ENCODE measurements at places on chromosomes 4 and X.
A peak's percentile ranks its signal among the peaks of the same experiment; 100 is the strongest.

DNA sequence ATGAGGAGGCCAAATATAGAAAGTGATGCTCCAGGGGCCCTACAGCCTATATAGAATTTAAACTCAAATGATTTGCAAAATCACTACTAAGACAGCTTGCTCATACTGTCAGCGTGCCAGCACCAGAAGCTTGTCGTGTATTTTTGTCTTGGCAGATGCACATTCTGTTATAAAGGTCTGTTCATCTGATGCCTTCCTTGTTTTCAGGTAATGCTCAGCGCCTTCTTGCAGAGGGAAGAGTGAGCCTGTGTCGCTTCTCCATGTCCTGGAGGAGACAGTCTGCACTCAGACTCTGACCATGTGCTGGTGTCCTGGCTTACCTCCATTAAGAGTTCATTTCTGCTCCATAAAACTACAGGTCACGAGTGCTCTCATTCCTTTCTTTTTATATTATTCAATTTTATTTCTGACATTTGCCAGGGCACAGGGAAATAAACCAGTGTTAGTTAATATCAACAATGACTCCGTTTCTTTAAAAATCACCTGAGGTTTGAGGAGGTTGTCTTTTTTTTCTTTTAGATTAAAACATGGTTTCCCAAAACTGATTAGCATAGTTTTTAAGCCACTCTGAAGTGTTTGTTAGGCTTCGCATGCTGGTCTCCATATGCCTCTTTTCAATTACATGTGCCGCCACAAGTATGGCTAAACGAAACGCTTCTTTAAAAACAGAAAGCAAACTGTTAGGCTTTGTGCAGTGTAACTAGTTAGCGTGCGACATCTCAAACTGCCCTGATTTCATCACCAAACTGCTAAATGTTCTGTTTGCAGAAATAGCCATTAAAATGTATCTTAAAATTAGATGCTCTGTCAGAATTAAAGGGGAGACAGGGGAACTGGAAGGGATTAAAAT, 215.2 kb upstream of the GK2 start:
- no peak for DNase-seq

DNA sequence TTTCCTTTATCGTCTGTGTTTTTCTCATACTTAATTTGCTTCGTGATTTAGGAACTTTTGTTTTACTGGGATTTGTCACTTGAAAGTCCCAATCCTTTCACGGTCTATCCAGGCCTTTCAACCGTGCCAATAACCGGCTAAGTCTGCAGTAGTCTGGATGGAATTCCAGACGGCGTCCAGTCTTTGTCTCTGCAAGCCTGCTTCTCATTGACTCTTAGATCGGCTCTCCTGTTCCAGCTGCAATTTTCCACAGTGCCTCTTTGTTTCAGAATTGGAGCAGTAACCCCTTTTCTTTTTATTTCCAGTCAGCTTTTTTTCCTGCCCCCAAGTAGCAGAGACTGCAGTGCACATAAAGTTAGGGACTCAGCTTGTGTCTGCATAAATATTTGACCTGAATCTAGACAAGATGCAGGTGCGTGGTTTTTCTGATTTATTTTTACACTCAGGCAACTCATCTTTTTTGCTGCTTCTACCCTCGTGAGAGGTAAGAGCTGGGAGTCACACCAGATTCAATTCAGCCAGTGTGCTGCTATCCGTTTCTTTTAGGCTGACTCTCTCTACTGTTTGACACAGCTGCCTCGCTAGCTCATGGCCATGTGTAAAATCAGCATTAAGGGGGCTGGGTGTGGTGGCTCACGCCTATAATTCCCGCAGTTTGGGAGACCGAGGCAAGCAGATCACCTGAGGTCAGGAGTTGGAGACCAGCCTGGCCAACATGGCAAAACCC, 37.4 kb upstream of the DHRSX start:
- DNase-seq = peak; percentile 46

- no peak for DNase-seq
Measured at GRCh38 chr4:152301381-152301780, 234.5 kb downstream of the FBXW7 start.

DNA sequence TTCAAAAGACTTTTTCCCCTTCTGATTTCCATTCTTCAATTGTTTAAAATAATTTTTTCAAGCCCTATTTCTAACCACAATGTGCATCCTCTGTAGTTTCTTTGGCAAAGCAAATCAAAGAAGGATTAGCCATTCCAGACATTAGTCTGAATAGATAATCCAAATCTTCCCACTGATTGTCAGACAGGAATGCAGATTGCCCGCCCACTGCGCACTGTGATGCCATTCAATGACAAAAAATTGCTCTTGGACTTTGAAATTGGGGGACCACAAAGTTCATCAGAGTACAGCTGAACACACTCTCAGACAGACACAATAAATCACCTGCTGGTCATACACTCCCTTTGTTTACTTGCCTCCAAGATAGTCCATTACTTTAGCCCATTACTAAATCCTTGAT, 216.5 kb upstream of the DKK2 start:
- no peak for DNase-seq

GRCh38 chr4:155855897-155856296, 10.2 kb downstream of the ASIC5 start:
- DNase-seq = no peak

GRCh38 chr4:188177997-188178675, 38.9 kb downstream of the TRIML1 start:
- no peak for DNase-seq

DNA sequence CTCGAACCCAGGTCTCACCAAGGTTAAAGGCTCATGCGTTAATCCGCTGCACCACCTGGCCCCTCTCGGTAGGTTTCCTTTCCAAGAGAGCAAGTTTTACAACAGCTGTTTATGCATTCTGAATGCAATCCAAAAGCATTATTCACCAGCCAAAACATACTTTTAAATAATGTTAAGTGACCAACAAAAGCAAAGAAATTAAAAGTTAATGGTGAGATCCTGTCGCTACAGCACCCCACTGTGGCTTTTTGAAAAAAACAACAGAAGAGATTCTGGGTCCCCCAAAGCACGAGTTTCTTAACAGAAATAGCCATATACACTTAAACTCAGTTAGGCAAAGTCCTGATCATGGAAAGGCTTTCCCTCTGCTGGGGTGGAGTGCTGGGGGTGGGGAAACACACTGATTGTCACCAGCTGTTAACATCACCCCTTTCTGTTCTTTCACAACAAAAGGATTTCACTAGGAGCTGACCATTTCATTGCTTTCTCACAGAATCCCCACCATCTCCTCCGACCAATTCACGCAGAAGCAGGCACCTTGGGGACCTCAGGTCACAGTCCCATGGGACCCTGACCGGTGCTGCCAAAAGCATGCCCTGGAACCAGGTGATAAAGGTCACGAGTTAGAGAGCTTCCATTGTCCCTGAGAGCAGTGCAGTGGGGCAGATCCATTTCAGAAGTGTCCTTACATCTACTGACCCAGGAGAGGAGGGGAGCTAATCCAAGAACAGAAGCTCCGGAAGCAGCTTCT, 51.2 kb downstream of the ZNF827 start:
- DNase-seq = no peak

All from retina (tissue), 1 donor.